ENCODE measurements at places on chromosomes 16 and 17.

- no peak for DNase-seq
Observed at GRCh38 chr17:79459003-79459655, 151.7 kb downstream of the RBFOX3 start.

DNA sequence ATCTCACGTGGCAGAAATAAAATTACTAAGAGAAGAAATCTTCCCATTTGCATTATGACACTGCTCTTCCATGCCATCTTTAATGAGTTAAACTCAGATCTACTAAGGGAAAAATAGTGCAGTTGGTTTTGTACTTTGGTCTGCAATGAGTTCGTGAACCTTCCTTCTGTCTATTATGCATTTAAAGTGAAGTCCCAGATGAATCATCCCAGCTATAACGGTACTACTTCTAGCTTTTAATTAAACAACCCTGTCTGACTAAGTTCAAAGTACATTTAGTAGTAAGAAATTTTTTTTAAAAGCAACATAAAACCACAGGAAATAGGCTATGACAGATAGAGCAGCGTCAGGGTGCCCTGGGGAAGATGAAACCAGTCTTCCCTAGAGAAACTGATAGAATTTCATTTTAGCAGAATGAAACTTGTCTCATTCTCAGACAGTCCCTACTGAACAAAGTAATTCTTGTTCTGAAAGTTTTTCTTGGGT is 1.8 kb downstream of the TMIGD1 start:
- DNase-seq, result no peak

- no peak for DNase-seq
Observed at GRCh38 chr16:3147046-3147756, 12.4 kb downstream of the ZNF213 start.

DNA sequence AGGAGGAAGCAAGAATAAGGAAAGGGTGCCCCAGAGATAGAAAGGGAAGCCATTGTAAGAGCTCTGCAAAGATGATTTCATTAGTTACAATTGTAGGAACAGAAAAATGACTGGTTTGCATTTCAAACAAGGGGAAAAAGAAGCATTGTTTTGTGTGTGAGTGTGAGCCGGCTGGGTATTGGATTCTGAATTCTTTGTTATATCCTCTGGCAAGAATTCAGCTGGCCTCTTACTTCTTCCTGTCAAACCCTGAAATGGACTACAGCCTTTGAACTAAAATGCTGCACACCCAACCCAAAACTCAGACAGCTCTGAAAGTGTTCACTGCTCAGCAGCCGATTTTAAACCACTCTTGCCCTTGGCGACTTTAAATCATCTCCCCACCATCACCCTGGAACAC is 461.3 kb downstream of the PMP22 start:
- no peak for DNase-seq
